ENCODE measurements at places on chromosomes 2 and 18. TPM values are rescaled to one million over a fixed set of nuclear protein-coding genes. Genes with fewer than 3 reads are reported as not detected.
A peak's percentile ranks its signal among the peaks of the same experiment; 100 is the strongest.

DNA sequence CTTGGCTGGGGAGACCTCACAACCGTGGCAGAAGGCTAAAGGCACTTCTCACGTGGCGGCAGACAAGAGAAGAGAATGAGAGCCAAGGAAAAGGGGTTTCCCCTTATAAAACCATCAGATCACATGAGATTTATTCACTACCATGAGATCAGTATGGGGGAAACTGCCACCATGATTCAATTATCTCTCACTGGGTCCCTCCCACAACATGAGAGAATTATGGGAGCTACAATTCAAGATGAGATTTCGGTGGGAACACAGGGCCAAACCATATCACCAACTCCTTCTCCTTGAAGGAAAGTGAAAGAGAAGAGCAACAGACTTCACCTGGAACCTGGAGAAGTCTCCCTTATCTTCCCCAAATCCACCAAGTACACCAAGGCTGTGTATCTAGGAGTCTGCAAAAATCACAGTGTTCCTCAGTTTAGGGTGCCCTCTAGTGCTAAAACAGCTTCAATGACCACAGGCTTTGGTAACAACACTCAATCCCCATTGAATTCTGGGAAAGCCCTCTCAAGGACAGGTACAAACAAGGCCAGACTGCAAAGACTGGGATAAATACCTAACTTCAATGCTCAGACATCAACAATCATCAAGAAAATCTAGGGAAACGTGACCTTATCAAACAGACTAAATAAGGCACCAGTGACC, 148.8 kb upstream of the SRD5A2 start:
- DNase-seq = no peak

GRCh38 chr2:10360850-10361588, 58.3 kb downstream of the HPCAL1 start:
- DNase-seq = no peak

GRCh38 chr2:143802242-143802641, 673.0 kb downstream of the ARHGAP15 start:
- no peak for DNase-seq

DNA sequence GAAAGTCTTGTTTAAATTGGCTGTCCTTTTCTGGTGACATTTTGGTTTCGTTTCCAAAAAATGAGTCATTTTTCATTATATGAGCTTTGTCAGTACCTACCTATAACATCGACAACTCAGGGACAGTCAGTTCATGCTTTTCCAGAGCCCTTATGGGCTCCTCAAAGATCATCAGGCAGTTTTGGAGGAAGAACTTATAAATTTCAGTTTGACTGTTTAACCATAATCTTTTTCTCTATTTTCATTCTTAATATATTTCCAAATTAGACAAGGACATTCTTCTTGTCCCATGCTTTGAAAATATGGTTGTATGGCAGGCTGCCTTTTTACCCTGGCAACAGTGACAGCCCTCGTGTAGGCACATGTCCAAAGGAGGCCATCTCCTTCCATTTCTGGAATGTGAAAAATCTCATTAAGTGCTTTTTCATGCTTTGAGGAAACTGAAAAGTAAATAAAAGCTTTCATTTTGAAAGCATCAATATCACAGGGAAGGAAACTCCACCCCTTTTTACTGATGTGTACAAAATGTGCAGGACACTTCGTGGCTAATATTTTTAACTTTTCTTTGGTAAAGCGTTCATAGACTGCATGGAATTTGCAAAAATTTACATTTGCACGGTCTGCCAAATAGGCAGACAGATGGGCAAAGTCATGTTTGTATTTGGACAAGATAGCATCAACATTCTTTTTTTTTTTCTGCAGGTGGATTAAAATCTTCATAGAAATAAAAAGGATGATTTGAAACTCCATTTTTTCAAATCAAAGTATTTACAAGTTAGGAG, 7.2 kb upstream of the PROC start:
- DNase-seq = no peak

DNA sequence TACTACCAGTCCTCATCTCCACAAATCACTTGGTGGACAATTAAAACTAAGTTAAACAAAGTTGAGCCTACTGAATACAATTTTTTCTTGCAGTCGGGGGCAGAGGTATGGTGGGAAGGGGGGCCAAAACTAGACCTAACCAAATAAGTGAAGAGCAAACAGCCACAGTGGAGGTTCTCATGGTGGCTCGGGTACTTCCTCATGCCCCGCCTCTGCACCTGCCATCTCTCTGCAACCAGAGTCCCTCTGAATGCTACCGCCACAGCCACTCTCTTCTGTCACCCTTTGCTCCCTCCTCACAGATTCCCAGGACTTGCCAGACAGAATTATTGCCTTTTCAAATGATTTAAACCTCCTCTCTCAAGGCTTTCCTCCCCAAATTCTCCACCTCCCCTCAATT, 204.2 kb downstream of the TMEM247 start:
- peak; percentile 63 for DNase-seq

DNA sequence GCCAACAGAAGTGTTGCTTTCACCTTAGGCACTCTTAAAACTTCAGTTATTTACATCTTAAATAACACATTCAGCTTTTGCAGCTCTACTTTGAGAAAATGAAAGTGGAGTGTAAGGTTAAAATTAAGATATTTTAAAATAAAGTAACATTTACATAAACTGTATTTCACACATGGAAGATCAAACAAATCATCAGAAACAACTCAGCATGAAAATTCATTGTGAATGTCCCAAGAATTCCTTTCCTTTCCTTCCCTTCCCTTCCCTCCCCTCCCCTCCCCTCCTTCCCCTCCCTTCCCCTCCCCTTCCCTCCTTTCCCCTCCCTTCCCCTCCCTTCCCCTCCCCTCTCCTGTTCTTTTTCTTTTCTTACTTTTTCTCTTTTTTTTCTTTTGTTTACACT, 238.0 kb upstream of the DOK6 start:
- DNase-seq = no peak

DNA sequence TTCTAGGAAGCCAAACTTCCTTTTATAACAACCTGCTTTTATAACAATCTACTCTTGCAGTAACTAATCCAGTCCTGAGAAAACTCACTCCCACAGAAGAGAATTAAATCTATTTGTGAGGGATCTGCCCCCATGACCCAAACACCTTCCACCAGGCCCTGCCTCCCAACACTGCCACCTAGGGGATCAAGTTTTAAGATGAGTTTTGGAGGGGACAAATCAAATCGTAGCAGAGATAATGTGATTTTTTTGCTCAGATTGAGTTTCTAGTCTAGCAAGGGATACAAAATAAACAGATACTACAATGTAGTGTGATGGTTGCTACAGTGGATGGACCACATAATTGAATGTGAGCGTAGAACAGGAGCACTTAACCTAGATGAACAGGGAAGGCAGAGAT, 52.2 kb downstream of the NCOA1 start:
- DNase-seq = no peak

GRCh38 chr2:73253400-73253799, 19.3 kb downstream of the CCT7 start:
- DNase-seq = no peak

Gene CETN1
- not detected for total RNA-seq

Gene FIGN
- total RNA-seq = 0.53 TPM

Gene RBKS
- total RNA-seq = 33.1 TPM

Gene FBLN7
- not detected for total RNA-seq

Measured in Peyer's patch (tissue), 4 donors.